ENCODE measurements at places on chromosomes 6 and 20.

- DNase-seq = no peak
Observed at GRCh38 chr6:126535138-126535537, 195.2 kb downstream of the CENPW start.

GRCh38 chr6:8494730-8495129 lies 59.4 kb upstream of the SLC35B3 start:
- DNase-seq = no peak

DNA sequence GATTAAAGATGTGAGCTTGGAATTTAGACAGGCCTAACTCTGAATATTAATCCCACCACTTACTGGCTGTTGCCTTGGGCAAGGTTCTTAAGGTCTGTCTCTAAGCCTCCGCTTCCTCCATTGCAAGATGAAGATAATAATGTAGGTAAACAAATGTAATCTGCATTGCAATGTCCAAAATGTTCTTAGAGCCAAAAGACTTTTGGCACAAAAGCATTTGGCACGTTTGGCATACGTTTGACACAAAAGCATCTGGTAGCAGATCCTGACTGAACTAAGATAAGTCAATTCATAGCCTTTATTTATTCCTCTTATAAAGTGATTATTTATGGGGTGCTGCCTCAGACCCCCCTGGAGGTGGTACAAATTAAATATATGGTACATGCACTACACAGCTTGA lies 229.9 kb upstream of the STXBP5 start:
- DNase-seq = no peak

DNA sequence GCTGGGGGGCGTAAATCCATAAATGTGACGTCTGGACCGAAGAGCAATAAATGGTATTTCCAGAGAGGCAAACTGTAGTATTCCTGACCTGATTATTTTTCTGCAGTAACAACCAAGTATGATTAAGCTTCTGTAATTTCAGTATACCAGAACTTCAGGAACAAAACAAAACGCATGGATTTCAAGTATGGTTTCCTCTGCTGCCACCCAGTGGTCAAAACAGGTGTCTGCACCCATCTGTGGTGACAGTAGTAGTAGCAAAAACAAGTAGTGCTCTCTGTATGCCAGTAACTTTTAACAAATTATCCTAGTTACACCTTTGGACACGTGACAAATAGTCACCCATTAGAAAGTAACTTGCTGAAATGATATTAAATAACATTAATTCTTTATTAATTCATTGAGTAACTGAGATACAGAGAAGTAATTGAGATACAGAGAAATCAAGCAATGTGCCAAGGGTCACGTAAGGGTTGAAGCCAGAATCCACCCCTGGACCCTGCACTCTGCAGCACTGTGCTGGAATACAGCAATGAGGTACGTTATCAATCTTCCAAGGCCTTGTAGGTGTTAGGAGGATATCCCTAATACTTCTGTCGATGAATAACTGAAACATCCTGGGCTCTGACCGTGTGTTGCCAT lies 7.9 kb downstream of the CALHM4 start:
- DNase-seq = peak; percentile 39

GRCh38 chr6:70424291-70424690 lies 11.0 kb downstream of the FAM135A start:
- no peak for DNase-seq

DNA sequence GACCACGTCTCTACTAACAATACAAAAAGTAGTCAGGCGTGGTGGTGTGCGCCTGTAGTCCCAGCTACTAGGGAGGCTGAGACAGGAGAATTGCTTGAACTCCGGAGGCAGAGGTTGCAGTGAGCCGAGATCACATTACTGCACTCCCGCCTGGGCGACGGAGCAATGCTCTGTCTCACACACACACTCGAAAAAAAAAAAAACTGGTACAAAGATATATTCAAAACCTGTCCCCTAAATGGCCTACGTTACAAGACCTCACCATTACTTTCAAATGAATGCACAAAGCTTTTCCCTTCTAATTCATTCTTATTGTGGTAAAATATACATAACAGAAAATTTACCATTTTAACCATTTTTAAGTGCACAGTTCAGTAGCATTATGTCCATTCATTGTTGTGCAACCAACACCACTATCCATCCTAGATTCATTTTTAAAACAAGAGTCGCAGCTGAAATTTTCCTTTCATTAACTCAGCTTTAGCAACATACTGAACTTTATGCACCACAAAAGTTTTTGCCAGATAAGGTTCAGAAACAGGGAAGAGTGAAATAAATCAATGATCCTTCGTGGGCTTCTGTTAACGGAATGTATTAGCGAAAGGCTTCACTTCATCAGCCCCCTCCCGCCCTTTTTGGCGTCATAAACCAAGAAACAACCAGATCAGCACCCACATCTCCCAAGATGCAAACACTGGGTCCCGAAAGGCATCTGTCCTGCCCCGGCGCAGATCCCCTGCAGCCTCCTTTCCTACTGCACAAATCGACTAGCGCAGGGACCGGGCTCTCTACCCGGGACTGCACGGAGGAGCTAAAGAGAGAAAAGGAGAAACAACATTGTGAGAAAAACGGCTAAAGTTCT lies 825 bp upstream of the FAM135A start:
- no peak for DNase-seq

DNA sequence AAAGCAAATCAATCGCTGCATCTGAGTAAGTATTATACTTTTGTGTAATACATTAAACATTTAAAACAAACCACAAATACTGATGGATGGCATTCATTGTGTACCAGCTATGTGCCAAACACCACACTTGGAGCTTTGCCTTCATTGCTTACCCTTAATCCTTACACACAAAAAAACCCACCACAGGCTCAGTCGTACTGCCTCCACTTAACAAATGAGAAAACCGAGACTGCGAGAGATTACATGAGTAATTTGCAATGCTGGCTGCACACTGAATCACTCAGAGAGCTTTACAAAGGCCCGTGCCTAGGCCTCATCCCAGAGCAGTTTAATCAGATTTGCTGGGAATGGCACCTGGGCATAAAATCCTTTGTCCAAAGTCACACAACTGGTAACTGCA lies 130.5 kb downstream of the EDN1 start:
- no peak for DNase-seq

- no peak for DNase-seq
Observed at GRCh38 chr20:14950633-14951032, 613.2 kb upstream of the FLRT3 start.

DNA sequence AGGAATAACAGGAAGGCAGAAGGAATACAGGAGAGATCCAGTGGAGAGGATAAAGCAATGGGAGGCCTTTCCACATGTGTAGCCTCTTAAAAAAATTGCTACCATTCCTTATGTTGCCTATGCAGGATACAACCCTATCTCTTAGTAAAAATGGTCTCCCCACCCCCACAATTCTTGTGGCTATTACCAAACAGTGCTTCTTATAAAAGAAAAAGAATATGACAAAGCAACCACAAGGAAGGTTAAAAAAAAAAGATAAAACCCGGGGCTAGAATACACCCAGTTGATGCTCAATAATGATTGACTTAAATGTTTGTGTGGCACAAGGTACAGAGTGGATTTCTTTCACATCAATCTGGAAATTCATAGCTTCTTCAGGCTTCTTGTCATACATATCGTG lies 250.9 kb downstream of the HIVEP2 start:
- no peak for DNase-seq

DNA sequence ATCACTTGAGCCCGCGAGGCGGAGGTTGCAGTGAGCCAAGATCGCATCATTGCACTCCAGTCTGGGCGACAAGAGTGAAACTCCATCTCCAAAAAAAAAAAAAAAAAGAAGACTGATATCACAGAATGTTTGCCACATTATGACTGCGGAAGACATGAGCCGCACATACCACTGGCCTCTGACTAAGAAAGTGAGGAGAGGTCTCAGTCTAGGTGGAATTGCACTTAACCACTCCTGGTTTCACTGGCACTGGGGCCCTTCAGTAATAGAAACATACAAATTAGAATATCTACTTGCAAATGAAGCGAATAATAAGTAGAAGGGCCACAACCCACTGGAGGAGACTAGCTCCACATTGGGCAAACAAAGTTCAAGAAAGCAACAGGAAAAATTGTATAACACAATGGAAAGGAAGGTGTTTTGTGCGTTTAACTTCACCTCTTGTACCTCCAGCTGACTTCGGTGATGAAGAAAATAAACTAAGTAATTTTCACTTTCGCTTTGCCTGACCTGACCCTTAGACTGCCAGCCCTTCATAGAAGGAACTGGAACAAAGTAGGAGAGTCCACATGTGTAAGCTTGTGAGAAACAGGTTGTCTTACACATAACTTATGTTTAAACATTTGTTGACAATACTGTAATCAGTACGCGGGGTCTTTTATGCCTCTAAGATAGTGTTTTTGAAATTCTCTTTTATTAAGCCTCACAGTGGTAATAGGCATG lies 147.5 kb upstream of the TSHZ2 start:
- no peak for DNase-seq

GRCh38 chr20:34268851-34269636 lies 27.8 kb downstream of the ASIP start:
- peak; percentile 10 for DNase-seq

- DNase-seq = no peak
Observed at GRCh38 chr6:149246691-149247384, 70.7 kb upstream of the TAB2 start.

GRCh38 chr6:141550471-141550870 lies 582.3 kb upstream of the GJE1 start:
- DNase-seq = no peak

GRCh38 chr20:41889844-41890224 lies 271.7 kb upstream of the CHD6 start:
- no peak for DNase-seq

DNA sequence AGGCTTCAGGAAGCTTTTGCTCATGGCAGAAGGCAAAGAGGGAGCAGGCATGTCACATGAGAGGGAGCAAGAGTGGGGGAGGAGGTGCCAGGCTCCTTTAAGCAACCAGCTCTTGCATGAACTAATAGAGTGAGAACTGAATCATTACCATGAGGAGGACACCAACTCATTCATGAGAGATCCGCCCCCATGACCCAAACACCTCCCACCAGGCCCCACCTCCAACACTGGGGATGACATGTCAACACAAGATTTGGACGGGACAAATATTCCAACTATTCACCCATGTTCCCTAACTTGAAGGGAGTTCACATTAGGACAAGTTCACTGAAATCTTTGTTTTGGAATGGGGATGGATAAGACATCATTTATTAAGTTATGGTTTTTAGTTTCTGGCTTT lies 155.2 kb upstream of the ESR1 start:
- DNase-seq = no peak

GRCh38 chr6:15344192-15344519 lies 98.3 kb downstream of the JARID2 start:
- DNase-seq = no peak

- DNase-seq = no peak
Observed at GRCh38 chr6:118319416-118319815, 228.7 kb upstream of the PLN start.

DNA sequence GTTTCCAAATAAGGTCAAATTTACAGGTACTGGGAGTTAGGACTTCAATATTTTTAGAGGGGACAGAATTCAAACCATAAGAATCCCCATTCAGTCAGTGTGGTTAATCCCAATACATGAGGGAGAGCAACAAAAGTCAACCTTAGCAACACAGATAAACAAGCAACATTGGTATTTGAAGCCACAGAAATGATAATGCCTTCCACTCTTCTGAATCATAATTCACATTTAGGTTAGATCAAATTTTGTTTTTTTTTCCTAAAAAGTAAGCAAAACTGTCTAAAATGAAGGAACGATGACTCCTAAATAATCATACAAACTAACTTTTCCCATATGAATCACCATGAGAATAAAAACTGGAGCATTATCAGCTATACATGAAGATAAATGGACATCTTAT lies 246.0 kb upstream of the TENT5A start:
- DNase-seq = no peak

GRCh38 chr6:50961611-50962010 lies 142.9 kb downstream of the TFAP2B start:
- no peak for DNase-seq
